Activated CD4-positive, alpha-beta T cell treated with anti-CD3 and anti-CD28 coated beads, Interleukin-10, Interleukin-2, amounts not matched to agents 100 ng/mL and 50 ng/mL, durations not matched to agents 16 hours and 8 hours (primary cell): ENCODE measurements at places on chromosomes 6 and 20.
A peak's percentile ranks its signal among the peaks of the same experiment; 100 is the strongest.

DNA sequence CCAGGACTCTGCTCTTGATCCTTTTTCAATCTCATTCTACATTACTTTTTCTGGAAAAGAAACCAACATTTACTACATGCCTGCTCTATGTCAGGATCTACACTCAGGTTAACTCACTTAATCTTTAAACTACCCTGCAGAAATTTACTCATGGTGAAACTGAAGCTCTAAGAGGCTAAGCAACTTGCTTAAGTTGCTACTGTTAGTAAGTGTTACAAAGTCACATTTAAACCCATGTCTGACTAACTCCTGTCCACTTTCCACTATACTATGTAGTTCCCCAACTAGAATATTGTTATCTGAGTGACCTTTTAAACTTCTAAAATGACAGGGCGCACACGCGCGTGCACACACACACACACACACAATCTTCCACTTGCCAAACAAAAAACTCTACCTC is 5.0 kb downstream of the CEP162 start:
- DNase-seq: no peak

- no peak for DNase-seq
Measured at GRCh38 chr6:16688436-16688835, 72.8 kb downstream of the ATXN1 start.

DNA sequence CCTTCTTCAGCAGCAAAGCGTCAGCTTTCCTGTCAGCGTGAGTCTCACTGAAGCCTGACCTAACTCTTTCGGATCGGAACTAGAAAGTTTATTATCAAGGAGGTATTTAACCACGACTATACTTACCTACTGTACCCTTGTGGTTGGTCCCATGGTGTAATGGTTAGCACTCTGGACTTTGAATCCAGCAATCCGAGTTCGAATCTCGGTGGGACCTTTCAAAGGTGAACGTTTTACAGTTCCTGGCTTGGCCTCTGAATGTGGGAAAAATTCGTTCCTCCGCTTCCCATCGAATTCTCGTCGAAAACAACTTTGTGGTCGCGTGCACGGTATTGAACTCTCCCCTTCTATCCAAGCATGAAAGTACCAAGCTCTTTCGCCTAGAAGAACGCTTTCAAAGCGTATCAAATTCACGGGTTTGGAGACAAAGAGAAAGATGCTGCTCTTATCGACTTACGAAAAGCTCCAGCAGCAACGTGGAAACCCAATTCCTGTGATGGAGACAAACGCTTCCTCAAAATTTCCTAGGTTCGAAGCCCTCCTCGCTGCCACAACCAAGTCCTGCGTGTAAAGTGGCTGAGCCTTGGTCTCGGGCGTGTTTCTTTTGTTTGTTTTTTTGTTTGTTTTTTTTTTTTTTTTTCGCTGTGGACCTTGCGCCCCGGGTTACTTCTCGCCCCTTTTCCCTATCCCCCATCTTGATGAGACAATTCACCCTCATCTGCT is 63.7 kb downstream of the GPX5 start:
- peak; percentile 90 for DNase-seq

- DNase-seq: no peak
Measured at GRCh38 chr6:86477500-86478148, 459.7 kb upstream of the HTR1E start.

DNA sequence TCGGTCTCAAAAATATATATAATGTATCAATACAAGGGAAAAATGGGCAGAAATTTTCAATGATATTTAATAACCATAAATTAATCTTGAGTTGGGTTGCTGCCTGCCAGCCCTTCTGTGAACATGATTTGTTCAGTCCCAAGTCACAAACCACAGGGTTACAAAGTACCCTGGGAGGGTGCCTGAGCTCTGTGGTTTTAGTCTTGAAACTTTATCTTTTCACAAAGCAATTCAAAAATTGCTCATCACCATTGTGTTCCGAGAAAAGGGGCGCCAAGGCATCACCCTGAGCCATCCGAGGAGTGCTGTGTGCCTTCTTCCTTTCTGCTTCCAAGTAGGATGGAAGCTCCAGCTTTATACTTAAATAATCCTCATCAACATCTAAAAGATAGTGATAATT is 141.6 kb upstream of the AKAP12 start:
- peak; percentile 82 for DNase-seq

DNA sequence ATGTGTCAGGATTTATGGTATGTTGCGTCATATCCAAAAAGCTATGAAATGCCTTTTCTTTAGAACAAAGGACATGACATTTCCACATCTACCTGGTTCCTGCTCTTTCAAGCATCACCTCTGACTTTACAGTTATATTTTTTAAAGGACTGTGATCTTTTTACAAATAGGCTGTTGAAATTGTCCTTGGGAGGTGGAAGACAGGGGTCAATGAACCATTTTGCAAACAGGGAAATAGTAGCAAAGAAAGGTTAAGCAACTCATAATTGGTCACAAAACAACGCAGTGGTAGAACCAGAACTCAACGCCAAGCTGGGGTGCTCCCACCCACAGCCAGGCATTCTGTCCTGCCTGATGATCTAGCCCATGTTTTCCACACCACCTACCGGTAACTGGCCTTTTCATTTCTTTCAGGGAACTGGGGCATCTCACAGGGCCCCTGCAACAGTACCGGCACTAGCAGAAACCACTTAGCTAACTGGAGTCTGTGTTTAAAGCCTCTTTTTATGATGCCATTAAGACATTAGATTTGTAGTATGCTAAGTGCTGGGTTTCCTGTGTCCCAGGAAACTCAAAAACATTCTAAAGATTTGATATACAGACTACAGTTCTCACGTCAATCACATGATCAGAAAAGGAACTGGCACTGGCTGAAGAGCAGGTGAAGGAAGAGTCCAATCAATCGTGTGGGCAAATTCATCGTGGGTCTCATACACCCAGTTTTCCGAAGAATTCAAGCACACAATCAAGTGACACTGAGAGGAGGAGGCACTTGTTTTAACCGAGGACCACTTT is 13.9 kb downstream of the ZNF217 start:
- DNase-seq: peak; percentile 72

DNA sequence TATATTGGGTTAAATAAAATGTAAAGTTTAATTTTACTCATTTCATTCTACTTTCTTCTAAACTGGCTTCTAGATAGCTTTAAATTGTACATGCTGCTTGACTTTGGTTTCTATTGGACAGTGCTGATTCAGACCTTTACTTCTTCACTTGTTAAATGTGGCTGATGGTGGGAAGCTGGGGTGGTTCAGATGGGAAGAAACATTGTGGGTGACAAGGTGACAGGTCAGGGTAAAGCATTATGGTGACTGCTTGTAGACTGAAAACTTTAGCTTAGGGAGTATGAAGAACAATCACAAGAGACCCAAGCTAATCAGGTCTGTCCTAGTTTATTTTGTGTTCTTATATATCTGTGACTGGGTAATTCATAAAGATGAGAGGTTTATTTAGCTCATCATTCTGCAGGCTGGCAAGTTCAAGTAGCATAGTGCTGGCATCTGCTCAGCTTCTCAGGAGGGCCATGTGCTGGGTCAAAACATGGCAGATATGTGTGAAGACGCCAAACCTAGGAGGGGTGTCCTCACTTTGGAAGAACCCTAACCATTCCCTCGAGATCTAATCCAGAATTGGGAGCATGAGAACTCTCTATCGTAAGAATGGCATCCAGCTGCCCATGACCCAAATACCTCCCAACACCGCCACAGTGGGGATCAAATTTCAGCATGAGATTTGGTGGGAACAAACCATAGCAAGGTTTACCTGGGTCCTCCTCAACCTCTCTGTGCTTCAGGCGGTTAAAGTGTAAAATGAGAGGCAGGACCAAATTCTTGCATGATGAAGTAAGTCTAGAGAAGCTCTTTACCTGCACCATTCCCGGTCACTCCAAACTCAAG is 102.8 kb downstream of the FYN start:
- DNase-seq: peak; percentile 59

- no peak for DNase-seq
Measured at GRCh38 chr20:8094850-8095249, 37.2 kb upstream of the PLCB1 start.

- DNase-seq: no peak
Measured at GRCh38 chr6:113875470-113875869, 18.3 kb downstream of the MARCKS start.

GRCh38 chr6:116370760-116371119 is at the start of gene DSE:
Gene DSE, plus strand, starts transcription at chr6:116370947. Its CDS starts 28,304 bp downstream, at chr6:116399251.
- peak; percentile 63 for DNase-seq

- no peak for DNase-seq
Measured at GRCh38 chr6:131635384-131636340, 1.4 kb upstream of the ENPP3 start.

- no peak for DNase-seq
Measured at GRCh38 chr20:63182946-63183415, 33.0 kb downstream of the YTHDF1 start.

- DNase-seq: no peak
Measured at GRCh38 chr6:71123051-71123450, 165.6 kb upstream of the OGFRL1 start.

- no peak for DNase-seq
Measured at GRCh38 chr6:35603326-35604202, 85.2 kb downstream of the FKBP5 start.

GRCh38 chr6:6915219-6915618 is 192.5 kb upstream of the RREB1 start:
- DNase-seq: no peak

- DNase-seq: no peak
Measured at GRCh38 chr6:119250036-119250435, 99.5 kb downstream of the MAN1A1 start.

- DNase-seq: no peak
Measured at GRCh38 chr6:166331503-166332415, 10.6 kb downstream of the SFT2D1 start.

- peak; percentile 42 for DNase-seq
Measured at GRCh38 chr20:24949756-24950127, 673 bp downstream of the CST7 start.

GRCh38 chr6:34161857-34162515 is 16.1 kb upstream of the GRM4 start:
- DNase-seq: no peak

GRCh38 chr6:168383062-168383854 is 57.7 kb upstream of the SMOC2 start:
- no peak for DNase-seq

GRCh38 chr6:84103029-84103428 is 69.5 kb downstream of the MRAP2 start:
- no peak for DNase-seq

GRCh38 chr6:7165002-7165889 is 57.5 kb downstream of the RREB1 start:
- no peak for DNase-seq

GRCh38 chr6:76510489-76510888 is 438.0 kb upstream of the IMPG1 start:
- no peak for DNase-seq

DNA sequence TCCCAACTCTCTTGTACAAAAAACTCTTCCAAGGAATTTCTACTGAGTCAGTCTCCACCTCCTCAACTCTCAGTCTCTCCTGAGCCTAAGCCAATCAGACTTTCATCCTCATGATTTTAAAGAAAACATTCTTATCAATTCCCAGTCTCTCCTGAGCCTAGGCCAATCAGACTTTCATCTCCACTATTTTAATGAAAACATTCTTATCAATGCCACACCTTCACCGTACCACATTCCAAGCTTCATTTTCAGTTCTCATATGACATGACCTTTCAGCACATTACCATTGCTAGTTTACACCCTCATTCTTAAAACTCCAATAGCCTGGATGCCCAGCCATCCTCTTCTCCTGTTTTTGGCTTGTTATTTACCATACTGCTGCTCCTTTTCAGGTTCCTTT is 42.5 kb downstream of the SYNE1 start:
- no peak for DNase-seq

DNA sequence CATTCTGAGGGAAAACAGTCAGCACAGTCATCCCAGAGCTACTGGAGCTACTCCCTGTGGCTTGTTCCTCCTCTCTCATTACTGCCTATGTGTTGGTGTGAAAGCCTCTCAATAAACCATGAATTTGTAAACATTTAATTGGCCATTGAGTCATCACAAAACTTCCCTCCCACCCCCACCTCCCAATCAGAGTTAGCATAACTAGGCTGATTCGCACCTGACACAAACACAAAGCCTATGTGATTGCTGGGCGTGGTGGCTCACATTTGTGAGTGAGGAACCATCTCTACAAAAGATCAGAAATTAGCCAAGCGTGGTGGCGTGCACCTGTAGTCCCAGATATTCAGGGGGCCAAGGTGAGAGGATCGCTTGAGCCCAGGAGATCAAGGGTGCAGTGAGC is 17.1 kb upstream of the SNTA1 start:
- DNase-seq: peak; percentile 14

GRCh38 chr6:44642870-44643522 is 255.5 kb downstream of the CDC5L start:
- DNase-seq: peak; percentile 84

DNA sequence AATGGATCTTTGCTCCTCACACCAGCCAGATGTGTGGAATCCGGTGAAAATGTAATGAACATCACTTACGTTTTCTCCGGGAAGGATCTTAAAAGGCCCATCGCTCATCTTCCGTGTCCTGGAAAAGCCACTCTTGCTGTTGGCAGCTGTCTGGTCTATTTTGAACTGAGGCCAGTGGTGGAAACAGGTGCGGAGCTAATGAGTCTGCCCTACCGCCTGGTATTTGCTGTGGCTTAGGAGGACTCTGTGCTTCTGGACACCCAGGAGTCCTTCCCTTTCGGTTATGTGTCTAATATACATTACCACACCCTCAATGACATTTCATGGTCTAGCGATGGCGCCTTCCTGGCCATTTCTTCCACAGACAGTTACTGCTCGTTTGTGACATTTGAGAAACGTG is 264.2 kb upstream of the PREP start:
- DNase-seq: no peak

GRCh38 chr6:1825926-1826325 is 216.2 kb downstream of the FOXC1 start:
- DNase-seq: no peak

GRCh38 chr6:32050562-32050961 is 12.3 kb downstream of the CYP21A2 start:
- no peak for DNase-seq
